ENCODE measurements at places on chromosomes 13 and 19.

- no peak for DNase-seq
These were observed 79.6 kb downstream of the LACC1 start for GRCh38 chr13:43959291-43959690.

GRCh38 chr13:23450340-23451046, 17.0 kb upstream of the SACS start:
- no peak for DNase-seq

- DNase-seq = no peak
These were observed 12.5 kb upstream of the NCR1 start for GRCh38 chr19:54893406-54893805.

- DNase-seq = no peak
These were observed 526.9 kb downstream of the MYO16 start for GRCh38 chr13:109156181-109156935.

GRCh38 chr19:3440082-3440481, 40.2 kb downstream of the SMIM24 start:
- DNase-seq = no peak

GRCh38 chr13:112954488-112955270, 14.3 kb upstream of the MCF2L start:
- DNase-seq = no peak

DNA sequence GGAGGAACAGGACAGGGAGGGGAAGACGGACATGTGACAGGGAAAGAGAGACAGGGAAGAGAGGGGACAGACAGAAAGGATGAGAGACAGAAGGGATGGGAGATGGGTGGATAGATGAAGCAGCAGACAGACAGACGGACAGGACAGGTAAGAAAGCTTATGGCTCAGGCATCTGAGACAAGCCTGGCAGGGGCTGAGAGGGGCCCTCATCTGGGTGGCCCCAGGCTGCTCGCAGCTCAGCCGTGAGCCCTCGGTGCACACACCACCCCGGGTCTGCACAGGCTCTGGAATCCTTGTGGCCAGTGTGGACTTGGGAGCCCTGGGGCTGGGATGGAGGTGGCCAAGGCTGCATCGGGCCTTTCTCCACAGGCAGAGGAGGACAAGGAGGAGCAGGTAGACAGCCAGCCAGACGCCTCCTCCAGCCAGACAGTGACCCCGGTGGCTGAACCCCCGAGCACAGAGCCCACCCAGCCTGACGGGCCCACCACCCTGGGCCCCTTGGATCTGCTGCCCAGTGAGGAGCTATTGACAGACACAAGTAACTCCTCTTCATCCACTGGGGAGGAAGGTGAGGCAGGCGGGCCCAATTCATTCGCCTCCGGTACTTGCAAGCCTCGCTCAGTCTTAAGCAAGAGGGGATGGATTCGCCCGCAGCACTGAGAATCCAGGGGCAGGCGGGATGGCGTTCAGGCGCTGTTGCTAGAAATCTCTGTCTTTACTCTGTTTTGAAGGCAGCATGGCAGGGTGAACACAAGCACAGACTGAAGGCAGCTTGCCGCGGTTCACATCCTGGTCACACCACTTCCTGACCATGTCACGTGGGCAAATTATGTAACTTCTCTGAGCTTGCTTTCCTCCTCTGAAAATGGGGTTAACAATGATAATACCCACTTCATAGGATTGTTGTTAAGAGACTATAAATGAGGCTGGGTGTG, 14.0 kb downstream of the GRAMD1A start:
- no peak for DNase-seq

- no peak for DNase-seq
These were observed 49.3 kb downstream of the USPL1 start for GRCh38 chr13:30667014-30667413.

GRCh38 chr13:64753233-64754000, 2476.7 kb downstream of the PCDH9 start:
- DNase-seq = no peak

- DNase-seq = no peak
These were observed 9.5 kb downstream of the STOML3 start for GRCh38 chr13:38981096-38981495.

GRCh38 chr19:56637976-56638555, 4.9 kb upstream of the SMIM17 start:
- peak; percentile 85 for DNase-seq

- no peak for DNase-seq
These were observed 44.9 kb upstream of the PEG3 start for GRCh38 chr19:56885173-56885985.

GRCh38 chr13:71045101-71045500, 821.9 kb downstream of the DACH1 start:
- no peak for DNase-seq

DNA sequence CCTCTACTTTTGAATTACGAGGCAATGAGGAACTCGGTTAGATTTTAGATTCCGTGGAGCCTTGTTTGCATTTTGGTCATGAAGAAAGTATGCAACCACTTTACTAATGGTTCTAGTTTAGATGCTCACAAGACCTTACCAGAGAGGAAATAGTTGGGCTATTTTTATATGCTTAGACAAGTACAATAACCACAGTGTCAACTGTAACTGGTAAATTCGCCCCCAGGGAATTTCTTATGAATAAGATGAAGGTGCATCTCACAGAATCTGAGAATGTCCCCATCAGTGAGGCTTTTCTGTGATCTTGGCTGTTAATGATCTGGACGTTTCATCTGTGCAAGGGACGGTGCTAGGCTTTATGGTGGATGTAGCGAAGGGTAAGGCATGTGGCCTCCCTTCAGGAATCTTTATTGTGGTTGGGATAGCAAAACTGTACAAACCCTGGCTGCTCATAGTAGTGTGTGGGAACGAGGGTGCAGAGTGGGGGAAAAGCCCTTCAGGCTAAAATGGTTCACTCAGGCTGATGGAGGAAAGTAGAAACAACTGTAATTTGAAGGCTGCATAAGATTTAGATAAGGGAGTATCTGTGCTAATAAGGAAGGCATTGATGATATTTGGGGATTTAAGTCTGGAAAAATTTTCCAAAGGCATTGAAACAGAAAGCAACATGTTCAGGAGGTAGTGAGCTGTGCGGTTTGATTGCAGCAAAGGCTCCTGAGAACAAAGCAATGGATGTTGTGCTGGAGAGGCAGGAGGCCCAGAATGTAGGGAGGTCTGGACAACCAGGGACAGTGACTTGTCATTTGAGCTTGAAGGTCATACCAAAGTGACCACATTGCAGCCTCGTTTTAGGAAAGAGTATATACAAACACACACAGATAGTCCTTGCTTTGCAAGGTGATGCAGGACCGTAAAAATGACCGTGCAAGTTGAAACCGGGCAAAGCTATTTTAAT, 28.4 kb downstream of the UBAC2 start:
- no peak for DNase-seq

GRCh38 chr19:16736709-16737108, 17.1 kb downstream of the NWD1 start:
- DNase-seq = no peak

DNA sequence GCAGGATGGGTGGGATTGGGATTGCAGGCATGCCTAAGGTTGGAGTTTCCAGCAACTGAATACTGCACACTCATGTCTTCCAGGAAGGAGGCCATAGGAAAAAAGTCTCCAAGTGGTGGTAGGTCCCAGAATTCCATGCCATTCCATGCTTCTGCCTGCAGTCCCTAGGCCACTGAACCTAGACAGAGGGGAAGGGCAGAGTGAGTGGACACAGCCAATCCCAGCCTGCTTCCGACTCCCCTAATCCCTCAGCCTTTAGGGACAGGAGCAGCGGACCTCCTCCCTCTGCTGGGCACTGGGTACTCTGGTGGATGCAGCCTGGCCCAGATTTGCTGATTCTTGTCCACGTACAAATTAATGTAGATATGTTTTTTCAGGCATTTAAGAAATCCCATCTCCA, 17.0 kb downstream of the VSTM2B start:
- DNase-seq = no peak

All from left renal pelvis (tissue), 4 donors.